ENCODE measurements at places on chromosomes 12 and 14. TPM values are rescaled to one million over a fixed set of nuclear protein-coding genes. Genes with fewer than 3 reads are reported as not detected.

The STAB2 gene
- 1.7 TPM for total RNA-seq

DNA sequence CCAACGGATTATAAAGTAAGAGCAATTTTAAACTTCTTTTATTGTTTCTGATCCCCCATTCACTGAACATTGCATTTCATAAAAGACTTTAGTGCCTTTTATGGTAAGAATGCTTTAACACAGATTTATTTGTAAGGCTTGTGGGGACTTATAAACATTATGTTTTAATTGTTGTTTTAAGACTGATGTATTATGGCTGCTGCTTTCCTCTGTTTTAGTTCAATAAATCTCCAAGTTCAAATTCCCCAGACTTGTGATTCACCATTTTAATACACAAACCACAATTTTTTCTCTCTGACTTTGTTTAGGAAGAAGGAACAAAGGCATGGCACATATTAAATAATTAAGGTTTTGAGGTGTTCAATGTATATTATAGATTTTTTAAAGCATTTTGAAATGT is 753.3 kb downstream of the SLC6A15 start:
- no peaks in the 10 kb centered on the region for H3K36me3 ChIP-seq
- no peak for DNase-seq
- H3K4me3 ChIP-seq, result no peak overlapping the region
- no peaks in the 10 kb centered on the region for H3K27me3 ChIP-seq
- no peak overlapping the region for H3K27ac ChIP-seq

DNA sequence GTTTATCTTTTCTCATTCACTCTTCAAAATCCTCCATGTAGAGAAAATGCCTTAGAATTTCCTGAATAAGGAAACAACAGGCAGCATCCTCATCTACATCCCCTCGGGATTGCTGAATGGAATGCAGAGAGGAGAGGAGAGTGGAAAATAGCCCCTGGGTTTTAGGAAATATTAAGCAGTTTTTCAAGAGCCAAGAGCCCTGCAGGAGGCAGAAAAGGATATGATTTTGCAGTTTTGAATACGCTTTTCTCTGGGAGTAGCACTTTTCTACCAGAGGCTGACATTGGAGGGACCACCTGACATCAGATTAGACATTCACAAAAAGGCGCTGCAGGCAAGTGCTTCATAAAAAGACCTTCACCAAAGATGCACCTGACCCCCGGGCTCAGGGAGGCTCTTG is 362.2 kb upstream of the SFSWAP start:
- peaks cover 48% of the 10 kb centered on the region for H3K4me1 ChIP-seq
- no peak overlapping the region for H3K27ac ChIP-seq
- no peaks in the 10 kb centered on the region for H3K36me3 ChIP-seq
- no peak for DNase-seq

GRCh38 chr12:133130808-133131128 is 341 bp downstream of the ZNF10 start:
- peaks cover 3% of the 10 kb centered on the region for H3K4me1 ChIP-seq
- peak; percentile 66 for DNase-seq
- H3K36me3 ChIP-seq, result no peaks in the 10 kb centered on the region
- H3K27ac ChIP-seq, result peak overlapping the region; percentile 83
- H3K27me3 ChIP-seq, result no peaks in the 10 kb centered on the region
- H3K4me3 ChIP-seq, result peak overlapping the region; percentile 82

Measured in testis (tissue), 5 donors.